ENCODE measurements at places on chromosomes 5 and 9.

DNA sequence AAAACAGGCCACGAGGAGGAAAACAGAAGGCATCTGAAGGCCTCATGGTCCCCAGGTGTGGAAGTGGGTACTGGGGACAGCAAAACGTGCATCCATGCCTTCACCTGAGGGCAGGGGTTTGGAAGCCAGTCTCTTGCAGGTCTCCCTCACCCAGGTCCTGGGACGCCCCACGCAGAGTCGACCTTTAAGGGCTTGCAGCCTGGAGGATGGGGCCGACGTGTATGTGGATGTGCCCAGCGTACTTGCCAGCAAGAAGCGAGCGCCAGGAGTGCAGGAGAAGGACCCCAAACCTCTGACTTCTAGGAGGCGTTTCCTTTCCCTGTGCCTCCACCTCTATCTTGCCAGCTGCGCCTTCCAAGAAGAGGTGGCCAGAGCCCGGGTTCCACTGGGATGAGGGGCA is 65.9 kb downstream of the OTULIN start:
- DNase-seq, result no peak

GRCh38 chr9:89719202-89719601 is 114.4 kb downstream of the GADD45G start:
- DNase-seq, result no peak

DNA sequence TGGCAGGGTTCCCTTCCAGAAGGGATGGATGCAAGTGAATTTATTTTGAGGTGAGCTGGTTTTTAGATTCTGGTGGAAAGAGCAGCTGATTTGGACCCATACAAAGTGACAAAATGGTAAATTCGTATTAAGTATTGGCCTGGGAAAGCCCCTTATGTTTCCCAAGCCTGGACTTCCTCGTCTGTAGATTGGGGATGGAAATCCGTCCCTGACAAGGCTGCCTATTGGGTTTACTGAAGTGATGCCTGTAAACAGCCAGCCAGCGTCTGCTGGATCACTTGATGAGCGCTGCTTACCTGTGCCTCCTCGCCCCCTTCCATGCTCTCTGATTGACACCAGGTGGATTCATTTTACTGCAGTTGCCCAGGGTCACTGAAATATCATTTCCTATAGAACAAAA is 233.8 kb downstream of the GADD45G start:
- peak; percentile 28 for DNase-seq

DNA sequence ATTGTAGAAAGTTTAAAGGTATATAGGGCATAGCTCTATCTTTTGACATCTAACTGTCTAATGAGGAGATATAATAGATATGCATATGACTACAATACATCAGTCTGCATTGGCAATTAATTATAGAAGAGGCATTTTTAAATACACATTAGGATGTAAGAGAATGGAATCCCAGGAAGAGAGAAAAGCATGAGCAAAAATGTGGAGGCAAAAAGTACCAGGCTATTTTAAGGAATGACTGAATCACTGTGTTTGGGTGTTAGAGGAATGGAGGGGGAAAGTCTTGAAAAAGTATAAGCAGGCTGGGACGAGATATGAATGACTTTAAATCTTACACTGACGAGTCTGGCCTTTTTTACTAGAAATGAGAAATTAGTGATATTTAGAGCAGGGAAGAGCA is 138.4 kb upstream of the ZNF462 start:
- no peak for DNase-seq

DNA sequence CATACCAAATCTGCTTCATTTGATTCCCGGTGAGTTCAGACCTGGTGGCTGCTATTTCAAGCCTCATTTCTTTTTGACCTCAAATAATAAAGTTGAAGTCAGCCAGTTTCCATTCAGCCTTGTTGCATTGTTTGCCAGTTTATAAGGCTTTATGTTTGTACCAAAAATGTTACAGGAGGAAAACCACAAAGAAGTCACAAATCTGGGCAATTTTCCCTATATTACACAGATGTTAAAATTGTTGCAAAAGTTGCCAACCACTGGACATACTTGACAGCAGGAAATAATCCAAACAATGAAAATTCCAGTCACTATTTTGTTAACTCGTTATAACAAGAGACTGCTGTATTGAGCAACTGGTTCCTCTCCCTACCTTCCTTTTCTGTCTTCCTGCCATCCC is 1325.0 kb upstream of the DMAC1 start:
- peak; percentile 81 for DNase-seq

- DNase-seq, result no peak
These were observed 335.3 kb downstream of the KDM4C start for GRCh38 chr9:7093040-7093439.

DNA sequence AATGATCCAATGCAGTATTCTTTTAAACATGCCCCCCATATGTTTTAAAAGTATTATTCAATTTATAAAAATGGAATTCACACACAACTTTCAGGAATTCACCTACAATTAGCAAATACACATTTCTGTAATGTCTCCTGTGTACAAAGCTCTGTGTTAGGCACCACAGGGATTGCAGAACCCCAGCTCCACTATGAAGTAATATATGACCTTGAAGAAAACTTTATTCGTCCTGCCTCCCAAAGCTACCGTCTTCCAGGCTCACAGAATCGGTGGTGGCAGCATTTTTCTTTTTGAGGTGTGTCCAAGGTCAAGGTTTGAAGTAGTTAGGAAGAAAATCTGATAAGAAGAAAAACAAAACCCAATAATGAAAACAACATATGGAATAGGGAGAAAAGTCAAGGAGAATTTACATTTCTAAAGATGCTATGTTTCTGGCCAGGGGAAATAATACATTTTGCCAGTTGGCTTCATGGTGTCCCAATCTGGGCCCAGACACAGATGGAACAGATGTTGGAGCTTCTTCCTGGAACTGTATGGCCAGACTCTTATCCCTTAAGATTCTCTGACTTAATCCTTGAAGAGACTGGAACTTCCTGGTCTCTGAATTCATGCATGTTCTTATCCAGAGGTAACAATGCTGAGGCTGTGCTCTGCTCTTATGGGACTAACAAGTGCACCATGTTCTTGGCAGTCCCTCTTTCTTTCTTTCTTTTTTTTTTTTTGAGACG is 22.0 kb upstream of the LVRN start:
- DNase-seq, result no peak

- no peak for DNase-seq
These were observed 21.0 kb downstream of the LSM11 start for GRCh38 chr5:157764531-157764930.

- DNase-seq, result peak; percentile 8
These were observed 80.1 kb downstream of the ZCCHC7 start for GRCh38 chr9:37200433-37201005.

DNA sequence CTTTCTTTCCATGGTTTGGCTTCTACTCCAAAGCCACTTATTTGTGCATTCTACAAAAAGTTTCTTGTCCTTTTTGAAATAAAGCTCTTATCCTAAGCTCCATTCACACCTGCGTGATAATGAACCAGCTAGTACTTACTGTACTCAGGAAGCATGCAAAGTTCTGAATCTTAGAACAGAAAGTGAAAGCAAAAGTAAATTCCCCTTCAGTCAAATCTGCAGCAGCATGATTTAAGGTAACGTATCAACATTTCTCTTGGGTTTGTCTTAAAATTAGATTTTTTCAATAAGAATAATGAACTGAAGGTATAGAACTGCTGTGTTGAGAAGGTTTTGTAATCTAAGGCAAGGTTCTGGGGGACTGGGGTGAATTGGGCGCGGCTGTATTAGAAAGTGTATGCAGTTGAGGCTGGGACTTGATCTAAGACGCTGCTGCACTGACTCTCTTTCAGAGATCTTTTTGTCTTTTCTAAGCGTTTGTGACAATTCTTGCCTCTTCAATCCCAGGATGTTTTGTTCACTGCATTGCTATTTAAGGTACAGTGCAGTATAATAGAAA is at the start of gene ERAP2:
Gene ERAP2, plus strand, starts transcription at position 209 of the 559 bp plus-strand sequence. CDS start 3,186 bp downstream, outside the sequence.
- DNase-seq, result peak; percentile 53

DNA sequence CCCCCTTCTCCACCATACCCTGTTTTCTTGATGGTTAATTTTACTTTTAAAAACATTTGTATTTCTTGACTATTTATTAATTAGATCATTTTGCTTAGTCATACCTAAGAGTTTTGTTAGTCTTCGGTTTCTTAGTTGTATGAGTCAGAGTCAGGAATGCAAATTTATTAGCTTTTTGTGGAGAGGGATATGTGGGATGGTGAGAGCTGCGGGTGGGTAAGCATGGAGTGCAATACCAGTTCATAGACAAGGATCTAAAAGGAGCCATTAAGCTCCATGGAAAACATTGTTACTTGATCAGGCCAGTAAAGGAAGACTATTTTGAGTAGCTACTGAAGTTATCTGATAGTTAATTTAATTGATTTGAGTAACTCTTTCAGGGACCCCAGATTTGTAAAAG is 77.5 kb downstream of the ZSWIM6 start:
- DNase-seq, result no peak

GRCh38 chr5:73687357-73687756 is 61.4 kb downstream of the ARHGEF28 start:
- DNase-seq, result no peak

GRCh38 chr5:146880966-146881365 is 2.4 kb upstream of the PPP2R2B start:
- no peak for DNase-seq

DNA sequence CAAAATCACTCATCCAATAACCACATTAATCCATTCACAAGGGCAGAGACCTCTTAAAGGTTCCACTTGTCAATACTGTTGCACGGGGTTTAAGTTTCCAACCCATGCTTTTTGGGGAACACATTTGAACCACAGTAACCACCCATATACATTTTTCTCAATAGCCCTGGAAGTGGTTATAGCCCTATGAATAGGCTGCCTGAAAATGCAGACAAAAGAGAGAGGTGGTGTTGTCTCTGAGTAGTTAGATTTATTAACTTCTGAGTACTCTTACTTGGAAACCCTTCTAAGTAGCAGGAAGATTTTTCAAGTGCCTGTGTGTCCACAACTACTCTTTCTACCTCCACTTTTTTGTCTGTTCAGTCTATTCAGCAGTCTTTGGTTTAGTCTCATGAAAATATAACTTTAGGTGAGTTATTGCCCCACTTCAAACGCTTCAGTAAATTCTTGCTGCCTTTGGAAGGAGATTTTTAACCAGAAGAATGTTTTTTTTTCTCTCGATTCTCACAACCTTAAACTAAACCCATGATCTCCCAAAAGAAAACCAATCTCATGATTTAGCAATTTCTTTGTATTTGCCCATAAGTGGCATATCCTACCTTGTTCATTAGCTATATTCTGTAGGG is 42.6 kb downstream of the ARHGEF28 start:
- DNase-seq, result no peak

DNA sequence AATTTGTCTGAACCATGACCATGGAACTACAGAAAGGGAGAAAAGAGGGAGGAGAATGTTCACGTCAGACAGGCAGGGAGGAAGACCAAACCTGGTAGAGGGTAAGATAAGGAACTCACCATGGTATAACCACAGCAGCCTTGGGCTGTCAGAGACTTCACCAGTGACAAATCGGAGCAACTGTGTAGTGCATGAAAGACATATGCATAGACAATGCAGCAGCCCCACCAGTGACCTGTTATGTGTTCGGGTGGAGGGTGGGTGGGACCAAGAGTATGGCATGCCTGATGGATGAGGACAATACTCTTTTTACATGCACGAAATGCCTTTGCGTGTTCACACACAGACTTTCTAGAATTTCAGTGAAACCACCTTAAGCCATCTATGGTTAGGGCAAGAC is 221.8 kb upstream of the RASEF start:
- no peak for DNase-seq

DNA sequence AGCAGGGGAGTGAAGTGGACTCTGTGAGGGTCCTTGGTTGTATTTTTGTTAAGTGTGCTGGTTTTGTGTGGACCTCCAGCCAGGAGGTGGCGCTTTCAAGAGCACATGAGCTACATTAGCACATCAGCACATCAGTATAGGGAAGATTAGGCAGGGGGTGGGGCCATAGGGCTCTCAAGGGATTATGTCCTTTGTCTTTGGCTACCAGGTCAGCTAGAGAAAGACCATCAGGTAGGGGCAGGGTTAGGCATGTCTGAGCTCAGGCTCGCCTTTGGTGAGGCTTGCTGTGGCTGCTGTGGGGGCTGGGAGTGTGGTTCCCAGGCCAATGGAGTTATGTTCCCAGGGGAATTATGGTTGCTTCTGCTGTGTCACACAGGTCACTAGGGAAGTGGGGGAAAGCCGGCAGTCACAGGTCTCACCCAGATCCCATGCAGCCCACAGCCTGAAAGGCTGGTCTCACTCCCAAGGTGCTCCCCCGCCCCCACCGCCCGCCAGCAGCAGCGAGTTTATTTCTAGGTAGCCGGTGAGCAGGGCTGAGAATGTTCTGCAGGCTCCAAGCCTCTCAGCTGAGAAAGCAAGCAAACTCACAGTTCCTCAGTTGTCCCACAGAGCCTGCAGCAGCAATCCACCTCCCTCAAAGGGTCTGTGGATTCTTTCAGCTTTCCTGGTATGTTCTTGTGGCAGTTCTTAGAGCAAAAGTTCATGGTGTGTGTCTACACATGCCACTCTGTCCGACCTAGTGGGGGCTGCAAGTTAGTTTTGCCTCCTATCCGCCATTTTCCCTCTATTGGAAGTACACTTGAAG is 13.7 kb downstream of the OR1J1 start:
- peak; percentile 67 for DNase-seq

GRCh38 chr9:129669141-129669718 is 3.8 kb downstream of the PRRX2 start:
- no peak for DNase-seq

DNA sequence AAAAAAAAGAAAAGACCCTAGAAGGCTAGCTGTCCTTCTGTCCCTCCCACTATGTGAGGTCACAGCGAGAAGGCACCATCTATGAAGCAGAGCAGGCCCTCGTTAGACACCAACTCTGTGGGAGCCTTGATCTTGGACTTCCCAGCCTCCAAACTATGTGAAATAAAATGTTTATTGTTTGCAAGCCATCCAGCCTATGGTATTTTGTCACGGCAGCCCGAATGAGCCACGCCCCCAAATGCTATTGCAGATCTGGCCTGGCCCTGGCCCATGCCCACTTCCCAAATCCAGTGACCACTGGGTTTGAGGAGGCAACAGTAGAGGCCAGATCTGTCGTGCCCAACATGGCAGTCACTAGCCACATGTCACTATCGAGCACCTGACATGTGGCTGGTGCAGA is 10.8 kb downstream of the STK10 start:
- DNase-seq, result no peak

- DNase-seq, result no peak
These were observed 61.3 kb downstream of the RASGRF2 start for GRCh38 chr5:81021486-81021885.

DNA sequence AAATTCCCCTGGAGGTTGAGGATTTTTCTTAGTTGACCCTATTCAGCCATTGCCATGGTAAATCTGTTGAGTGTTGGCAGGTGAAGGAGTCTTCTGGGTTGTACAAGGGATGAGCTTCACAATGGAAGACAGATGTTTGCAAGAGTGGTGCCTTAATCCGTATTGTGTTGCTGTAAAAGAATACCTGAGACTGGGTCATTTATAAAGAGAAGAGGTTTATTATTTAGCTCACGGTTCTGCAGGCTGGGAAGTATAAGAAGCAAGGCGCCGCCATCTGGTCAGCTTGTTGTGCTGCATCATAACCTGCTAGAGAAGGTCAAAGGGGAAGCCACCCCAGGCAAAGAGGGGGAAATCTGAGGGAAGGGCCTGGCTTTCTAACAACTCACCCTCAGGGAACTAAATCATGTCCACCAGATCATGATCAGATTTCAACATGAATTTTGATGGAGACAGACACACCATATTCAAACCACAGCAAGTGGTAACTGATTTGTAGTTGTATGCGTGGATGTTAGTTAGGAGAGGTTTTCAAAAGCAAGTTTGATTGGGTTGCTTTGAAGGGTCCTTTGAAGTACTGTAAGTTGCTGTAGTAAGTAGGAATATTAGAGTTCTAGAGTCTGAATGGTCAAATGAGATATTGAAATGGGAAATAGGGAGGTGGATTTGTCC is 2.5 kb downstream of the TNPO1 start:
- peak; percentile 83 for DNase-seq

- DNase-seq, result peak; percentile 57
These were observed 15.6 kb upstream of the IRF1 start for GRCh38 chr5:132506094-132506692.
